ENCODE measurements at places on chromosomes 4 and X.

- DNase-seq, result no peak
Measured at GRCh38 chr4:159723341-159724048, 620.6 kb downstream of the RAPGEF2 start.

- no peak for DNase-seq
Measured at GRCh38 chr4:158722291-158722916, 792 bp downstream of the PPID start.

DNA sequence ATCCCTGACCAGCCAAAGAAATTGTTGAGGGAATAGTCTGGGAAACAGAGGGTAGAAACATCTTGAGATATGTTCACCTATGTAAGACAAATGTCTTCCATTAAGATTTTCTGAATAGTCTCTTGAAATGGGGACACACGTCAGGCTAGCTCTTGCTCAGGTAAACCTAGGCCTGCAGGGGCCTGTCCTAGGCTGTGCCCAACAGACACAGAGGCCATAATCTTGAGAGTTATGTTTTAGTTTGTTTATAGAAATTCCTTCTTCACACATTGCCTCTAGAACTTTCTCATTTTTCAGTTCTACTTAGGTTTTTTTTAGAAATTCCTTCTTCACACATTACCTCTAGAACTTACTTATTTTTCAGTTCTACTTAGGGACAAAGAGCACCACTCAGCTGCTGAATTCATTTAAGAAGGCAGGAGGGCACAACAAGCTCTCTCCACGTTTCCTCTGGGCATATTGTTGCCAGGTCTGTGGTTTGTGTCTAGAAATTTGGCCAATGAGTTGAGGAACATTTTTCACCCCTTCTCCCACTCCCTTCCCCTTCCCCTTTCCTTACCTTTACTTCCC is 94.9 kb downstream of the ARHGAP24 start:
- no peak for DNase-seq

DNA sequence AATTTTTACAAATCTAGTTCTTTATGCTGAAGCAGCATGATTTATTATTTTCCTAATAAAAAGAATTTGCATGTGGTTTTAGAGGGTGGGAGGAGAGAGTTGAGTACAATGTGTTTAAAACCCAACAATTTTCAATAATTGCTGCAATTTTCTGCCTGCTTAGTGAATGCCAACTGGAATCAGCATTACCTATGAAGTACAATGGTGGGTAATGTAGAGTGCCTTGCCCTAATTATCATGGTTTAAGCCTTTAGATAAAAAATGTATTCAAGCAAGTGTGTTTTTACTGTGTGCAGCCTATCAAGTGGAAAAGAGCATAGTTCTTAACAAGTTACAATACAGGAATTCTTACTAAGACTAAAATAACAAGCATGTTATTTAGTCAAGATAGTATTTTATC is 77.9 kb upstream of the ANKRD50 start:
- no peak for DNase-seq

DNA sequence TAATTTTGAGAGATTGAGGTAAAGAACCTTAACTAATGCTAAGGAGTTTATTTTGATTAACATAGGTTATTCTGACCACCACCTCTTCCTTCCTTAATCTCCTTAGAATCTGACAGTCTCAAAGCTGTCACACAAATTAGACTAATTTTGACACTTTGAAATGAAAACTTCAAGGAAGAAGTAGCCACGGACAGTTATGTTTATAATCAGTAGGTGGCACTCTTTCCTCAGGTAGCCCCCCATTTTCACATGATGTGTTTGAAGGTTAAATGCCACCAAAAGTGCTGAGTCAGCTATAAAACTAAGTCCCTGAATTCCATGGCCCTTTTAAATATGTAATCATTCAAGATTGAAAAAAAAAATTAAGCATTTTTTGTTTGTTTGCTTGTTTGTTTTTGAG is 22.4 kb downstream of the TMEM33 start:
- no peak for DNase-seq

DNA sequence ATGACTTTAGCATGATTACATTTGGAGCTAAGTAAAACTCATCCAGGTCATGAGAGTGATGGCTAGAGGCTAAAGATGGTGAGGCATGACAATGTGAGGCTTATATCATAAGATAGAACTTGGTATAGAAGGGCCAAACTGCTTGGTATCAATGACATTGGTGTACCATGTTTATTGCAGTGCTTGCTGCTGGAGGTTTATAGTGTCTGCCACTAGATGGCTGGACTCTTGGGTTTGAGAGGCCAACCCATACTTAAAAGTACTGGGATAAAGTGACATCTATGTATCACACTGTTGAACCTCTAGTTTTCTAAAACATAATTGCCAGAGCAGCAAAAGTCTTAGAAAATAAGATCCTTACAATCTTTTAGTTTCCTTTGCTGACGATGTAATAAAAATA is 83.0 kb upstream of the TACR3 start:
- no peak for DNase-seq

DNA sequence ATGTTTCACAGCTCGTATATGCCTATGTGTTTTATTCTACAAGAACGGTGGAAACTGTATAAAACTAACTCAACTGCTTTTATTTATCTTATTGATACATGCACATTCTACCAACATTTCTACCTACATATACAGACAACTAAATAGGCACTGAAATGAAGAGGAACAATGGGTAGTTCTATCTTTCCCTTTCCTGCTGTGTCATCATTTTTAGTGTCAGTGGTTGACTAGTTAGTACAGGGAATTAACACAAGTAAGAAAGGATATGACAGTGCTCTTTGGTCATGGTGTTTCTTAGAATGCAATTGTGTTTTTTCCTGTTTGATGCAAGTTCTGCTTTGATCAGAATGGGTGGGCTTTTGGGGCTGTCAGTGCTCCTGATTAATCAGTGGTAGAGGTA is 293.8 kb upstream of the CTSO start:
- DNase-seq, result no peak

GRCh38 chr4:139553751-139554641 is 2.0 kb downstream of the SETD7 start:
- no peak for DNase-seq

DNA sequence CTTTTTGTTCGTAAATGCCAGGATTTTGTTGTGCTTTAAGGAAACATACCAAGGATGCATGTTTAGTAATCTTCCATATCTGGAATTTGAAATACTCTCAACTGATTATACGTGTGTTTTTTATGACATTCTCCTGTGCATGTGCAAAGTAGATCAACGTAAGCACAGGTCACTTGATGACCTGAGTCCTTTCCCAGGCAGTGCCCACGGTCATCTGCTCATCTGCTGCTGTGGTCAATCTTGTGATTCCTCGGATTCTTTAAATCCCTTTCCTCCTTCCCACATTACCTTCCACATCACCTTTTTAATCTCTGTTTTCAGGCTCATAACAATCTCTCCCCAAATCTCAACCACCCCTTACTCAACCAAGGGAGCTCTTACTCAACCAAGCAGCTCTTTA is 104.1 kb downstream of the RASL11B start:
- no peak for DNase-seq

- DNase-seq, result no peak
Measured at GRCh38 chr4:27215220-27215826, 354.7 kb downstream of the STIM2 start.

DNA sequence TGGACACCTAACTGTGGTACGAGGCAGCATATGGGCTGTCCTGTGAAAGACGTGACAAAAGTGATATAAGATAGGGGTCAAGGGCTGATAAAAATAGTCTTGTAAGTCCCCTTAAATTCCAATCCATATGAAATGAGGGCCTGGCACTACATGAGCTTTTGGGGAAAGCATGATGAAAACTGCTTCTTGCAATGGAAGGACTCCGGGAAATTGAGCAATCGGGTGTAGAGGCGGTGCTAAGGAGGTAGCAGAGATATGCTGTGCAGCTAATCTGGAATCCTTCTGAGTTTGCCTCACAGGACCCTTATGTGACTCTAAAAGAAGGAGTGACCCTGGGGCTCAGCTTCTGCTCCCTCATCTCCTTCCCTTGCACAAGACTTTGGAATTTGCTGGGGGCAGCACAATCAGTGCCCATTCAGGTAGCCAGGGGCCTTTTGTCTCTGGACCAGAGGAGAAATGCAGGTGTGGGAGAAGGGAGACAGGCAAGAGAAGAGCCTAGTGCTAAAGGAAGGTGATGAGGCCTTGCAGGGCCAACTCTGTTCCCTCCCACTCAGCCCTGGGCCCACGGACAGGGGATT is 12.8 kb downstream of the CLDN2 start:
- DNase-seq, result no peak

- DNase-seq, result no peak
Measured at GRCh38 chr4:8689741-8690140, 97.2 kb downstream of the CPZ start.

GRCh38 chr4:99847362-99847976 is 30.8 kb downstream of the DAPP1 start:
- DNase-seq, result no peak

DNA sequence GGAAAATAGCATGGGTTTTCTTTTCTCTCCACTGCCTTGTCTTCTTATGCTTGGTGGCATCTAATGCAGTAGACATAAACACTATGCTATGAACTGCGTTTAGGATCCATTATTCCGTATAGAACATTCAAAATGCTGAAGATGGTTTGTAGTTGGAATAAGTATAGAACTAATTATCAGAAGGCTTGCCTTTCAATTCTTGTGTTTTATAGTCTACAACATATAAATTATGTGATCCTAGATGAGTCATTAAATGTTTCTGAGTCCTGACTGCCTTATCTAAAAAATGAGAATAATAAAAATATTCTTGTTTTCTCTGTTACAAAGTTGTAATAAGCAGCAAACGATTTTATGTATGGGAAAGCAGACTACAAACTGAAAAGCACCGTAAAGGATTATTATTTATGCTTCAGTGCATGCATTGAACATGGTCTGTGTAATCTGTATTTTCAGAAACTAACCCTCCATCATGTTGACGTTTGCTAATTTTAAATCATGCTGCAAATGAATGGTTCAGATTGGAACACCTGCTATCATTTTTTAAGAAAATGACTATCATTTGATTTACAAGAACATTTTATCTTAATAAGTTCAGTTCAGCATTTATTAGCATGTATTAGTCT is 335.9 kb upstream of the AADAT start:
- no peak for DNase-seq

DNA sequence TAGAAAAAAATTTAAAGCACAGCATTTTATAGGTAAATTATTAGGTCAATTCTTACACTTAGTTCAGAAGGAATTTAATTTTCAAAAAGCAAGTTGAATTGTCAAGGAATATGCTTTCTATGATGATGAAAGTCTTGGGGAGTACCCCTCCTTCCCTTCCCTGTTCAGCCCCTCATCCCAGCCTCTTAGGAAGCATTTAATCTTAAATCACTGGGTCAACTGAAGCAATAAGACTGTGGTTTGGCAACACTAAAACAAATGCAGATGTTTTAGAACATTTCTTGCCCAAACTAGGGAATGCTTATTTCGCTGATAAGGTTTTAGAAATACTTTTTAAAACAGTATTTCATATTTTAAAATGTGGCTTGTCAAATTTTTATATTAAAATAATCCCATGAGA is 19.1 kb upstream of the ARSJ start:
- no peak for DNase-seq

DNA sequence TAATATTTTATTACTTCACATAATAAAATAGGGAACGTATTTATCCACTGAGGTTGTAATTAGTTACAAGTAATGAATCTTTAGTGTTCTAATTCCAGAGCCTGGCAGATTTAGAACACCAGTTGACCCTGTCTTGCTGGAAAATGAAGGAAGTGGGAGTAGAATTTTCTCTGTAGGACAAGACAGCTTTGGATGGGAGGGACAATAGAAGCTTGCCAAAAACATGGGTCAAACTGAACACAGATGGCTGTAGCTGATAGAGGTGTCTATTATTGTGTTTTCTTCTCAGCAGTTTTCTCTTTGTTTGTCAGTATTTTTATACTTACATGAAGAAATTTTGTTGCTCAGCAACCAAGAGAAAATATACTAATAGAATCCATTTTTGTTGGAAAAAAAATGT is 20.2 kb downstream of the FAT4 start:
- no peak for DNase-seq

- no peak for DNase-seq
Measured at GRCh38 chrX:42143866-42144592, 220.7 kb upstream of the CASK start.

DNA sequence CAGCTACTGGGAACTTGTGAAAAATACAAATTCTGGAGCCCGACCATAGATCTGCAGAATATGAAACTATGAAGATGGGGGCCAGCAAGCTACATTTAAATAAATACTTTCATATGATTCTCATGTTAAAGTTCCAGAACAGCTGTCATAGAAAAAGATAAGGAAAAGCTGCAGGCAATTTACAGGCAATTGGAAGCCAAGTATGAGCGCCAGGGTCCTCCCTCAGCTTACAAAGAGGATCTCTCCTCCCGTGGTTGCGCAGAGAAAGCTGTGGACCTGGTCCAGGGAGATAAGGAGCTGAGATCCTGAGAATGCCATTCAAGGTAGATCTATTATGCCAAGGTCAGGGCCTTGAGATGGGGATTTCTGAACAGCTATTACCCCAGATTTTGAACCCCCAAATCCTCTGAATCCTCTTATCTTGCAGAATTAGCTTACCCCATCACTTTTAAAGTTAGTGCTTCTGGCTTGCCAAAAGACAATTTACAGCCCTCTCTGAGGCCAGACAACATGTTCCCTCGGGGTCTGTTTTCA is 25.6 kb upstream of the FRAS1 start:
- peak; percentile 8 for DNase-seq

GRCh38 chrX:131837325-131837724 is 185.8 kb upstream of the STK26 start:
- no peak for DNase-seq

DNA sequence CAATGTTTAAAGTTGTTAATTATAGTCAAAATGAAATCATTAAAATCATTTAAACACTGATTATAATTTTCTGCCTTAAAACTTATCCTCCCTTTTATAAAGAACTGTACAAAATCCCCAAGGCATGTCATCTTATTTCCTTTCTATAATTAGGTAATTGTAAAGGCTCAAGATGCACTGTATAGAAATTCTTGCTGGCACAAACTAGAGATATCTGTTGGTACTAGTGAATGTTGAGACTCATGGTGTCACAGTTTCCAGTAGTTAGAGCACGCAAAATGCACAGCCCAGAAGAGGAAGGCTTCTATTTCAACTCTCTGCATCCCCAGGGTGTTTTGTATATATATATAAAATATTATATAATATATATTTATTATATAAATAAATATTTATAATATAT is 22.7 kb upstream of the PLA2G12A start:
- no peak for DNase-seq

All from NCI-H2107 (cell line).